T-helper 1 cell (primary cell): ENCODE measurements at places on chromosomes 16 and 17.

- DNase-seq = no peak
Observed at GRCh38 chr16:8848231-8848938, 20.4 kb downstream of the CARHSP1 start.

GRCh38 chr17:78255029-78255656, 23.7 kb downstream of the TMEM235 start:
- DNase-seq = no peak

GRCh38 chr16:24980077-24980793, 34.9 kb downstream of the ARHGAP17 start:
- no peak for DNase-seq

- DNase-seq = no peak
Observed at GRCh38 chr16:78405833-78406232, 306.4 kb downstream of the WWOX start.

DNA sequence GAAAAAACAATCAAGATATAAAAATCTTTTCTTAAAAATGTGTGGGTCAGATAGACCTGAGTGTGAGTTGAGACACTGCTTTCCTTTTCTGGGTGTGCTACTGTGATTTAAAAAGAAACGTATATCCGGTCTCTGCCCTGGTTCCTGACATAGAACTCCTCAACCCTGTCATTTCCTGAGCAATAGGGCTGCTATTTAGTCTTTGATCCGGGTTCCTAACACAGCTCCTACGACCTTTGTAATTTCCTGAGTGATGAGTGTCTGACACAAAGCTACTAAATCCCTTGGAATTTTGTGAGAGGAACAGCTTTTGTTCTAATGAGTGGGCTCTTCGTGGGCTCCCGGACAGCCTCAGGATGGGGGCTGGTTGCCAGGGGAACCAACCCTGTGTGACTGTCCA, 93.9 kb upstream of the FA2H start:
- DNase-seq = no peak

- DNase-seq = no peak
Observed at GRCh38 chr17:14310605-14311004, 9.7 kb downstream of the HS3ST3B1 start.

DNA sequence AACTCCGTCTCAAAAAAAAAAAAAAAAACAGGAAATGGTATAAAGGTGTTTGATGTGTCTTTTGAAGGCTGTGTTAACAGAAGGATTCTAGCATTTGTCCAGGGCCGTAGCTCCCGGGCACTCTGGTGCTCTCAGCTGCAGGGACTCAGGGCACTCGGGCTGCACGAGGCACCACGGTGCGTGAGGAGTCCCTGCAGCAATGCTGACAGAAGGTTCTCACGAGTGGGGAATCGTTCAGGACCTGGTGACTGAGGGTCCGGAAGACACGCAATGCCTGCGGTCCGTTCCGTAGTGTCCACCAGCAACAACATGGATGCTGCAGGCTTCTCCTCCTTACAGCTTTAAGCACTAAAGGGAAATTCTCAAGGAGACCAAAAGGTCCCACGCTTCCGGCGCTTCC, 12.6 kb upstream of the FAAP100 start:
- DNase-seq = no peak

GRCh38 chr17:80471922-80472321, 4.5 kb downstream of the NPTX1 start:
- DNase-seq = peak; percentile 22

- DNase-seq = no peak
Observed at GRCh38 chr17:64472564-64472963, 23.6 kb downstream of the MILR1 start.

GRCh38 chr17:40069751-40070708, 7.3 kb downstream of the THRA start:
- DNase-seq = peak; percentile 14

DNA sequence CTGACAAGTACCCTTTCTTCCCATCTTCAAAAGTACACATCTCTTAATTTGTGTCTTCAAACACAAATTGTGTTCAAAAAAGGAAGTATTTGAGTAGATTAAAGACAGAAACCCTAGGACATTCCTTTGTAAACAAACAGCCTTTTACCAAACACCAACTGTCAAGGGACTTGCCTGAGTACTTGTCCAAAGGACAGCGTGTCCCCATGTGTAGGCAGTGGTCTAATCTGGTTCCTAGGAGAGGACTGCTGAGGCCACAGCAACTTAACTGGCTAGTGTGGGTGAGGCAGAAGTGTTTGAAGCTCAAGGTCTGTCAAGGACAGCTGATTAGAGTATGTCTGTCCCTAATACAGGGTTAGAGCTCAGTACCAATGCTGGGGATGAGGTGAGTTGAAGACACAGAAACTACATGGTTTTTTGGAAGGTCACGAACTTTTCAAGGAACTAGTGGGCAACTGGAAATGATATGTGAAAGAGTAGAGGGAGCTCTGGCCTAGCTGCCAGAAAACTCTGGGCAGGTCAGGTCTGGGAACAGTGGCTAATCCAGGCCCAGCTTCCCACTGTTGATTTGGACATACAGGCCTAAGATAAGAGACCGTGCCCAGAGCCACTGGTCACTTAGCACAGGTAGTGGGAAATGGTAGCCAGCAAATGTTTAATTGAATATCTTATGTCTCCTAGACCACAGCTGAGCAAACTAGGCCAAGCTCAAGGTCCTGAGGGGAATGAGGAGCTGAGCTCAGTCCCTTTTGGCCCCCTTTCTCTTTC, 10.1 kb downstream of the HMOX2 start:
- no peak for DNase-seq

- no peak for DNase-seq
Observed at GRCh38 chr17:77581480-77581879, 377.0 kb upstream of the TNRC6C start.

- no peak for DNase-seq
Observed at GRCh38 chr17:68054296-68054900, 18.9 kb downstream of the KPNA2 start.

GRCh38 chr16:3695610-3696369, 21.5 kb downstream of the TRAP1 start:
- no peak for DNase-seq

- no peak for DNase-seq
Observed at GRCh38 chr17:77146882-77147281, 6.1 kb downstream of the SEC14L1 start.

- DNase-seq = no peak
Observed at GRCh38 chr17:8173871-8174322, 2.3 kb downstream of the TMEM107 start.

DNA sequence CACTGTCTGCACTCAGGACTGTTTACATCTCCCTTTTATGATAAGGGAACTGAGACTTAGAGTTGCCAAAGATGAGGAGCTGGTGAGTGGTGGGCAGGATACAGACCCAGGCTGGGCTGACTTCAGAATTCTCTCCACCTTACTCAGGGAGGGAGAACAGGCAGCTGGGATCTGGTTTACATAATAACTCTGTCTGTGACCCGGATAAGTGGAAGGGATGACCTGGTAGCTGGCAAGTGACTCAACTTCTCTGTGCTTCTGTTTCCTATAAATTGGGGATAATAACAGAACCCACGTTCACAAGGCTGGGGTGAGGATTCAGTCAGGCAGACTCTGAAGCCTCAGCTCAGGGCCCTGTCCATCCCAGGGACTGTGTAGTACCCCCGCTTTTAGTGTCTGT, 2.6 kb downstream of the SNX20 start:
- DNase-seq = no peak

- DNase-seq = no peak
Observed at GRCh38 chr17:6683081-6683684, 30.0 kb downstream of the SLC13A5 start.

GRCh38 chr17:17890773-17891759, 54.3 kb upstream of the SREBF1 start:
- DNase-seq = peak; percentile 57

GRCh38 chr16:23847948-23848347, 12.2 kb downstream of the PRKCB start:
- peak; percentile 37 for DNase-seq

DNA sequence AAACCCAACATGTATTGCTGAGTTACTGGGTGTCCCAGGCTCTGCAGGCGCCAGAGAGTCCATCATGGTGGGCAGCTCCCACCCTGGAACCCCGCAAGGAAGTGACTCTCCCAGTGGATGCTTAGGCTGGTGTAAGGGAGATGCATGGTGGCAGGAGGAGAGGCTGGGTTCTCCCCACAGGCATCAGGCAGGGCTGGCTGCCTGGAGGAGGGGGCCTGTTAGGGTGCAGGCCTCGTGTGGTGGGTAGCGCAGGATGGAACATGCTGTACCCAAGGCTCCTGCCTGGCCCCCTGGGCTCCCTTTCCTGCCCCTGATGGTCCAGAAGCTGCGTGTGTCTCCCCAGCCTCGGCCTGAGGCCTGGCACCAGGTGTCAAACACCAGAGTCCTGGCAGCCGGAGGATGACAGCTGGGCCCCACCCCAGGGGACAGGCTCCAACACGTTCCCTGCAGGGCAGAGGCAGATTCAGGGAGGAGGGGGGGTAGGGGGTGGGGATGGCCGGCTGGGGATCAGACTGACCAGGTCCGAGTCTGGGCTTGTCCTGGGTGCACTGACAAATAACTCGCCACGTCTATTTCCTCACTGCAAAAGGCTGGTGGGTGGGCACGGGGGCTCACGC, 40.2 kb upstream of the CIBAR2 start:
- DNase-seq = no peak

GRCh38 chr17:77686903-77687302, 271.6 kb upstream of the TNRC6C start:
- no peak for DNase-seq

GRCh38 chr16:81036751-81037350, 1.2 kb downstream of the ATMIN start:
- peak; percentile 10 for DNase-seq

DNA sequence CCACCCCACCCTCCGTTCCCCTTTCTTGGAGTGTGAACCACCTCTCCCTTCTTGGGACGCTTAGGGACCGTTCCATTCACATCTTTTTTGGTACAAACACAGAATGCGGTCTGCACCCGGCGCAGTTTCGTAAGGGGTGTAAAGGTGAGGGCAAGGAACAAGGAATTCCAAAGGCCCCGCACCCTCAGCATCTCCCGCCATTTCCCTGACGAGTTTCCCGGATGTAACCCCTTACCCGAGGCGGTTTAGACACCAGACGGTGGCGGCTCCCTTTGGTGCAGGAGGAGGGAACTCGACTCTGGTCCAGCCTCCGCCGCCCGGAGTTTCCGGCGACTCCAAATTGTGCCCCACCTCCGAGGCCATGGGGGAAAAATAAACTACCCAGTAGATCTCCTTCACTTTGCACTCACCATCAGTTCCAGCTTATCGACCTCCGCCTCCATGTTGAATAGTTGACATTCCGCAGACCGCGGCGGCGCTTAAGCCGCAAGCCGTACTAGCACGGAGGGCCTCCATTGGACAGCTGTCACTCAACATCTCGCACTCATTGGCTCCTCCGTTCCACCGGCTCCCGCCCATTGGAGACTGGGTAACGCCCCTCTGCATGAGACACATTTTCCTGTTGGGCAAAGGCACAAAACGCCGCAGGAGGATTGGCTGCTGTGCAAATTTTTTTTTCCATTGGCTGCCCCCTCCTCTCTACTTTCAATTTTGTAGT, at the start of gene SKA2:
Gene SKA2, minus strand, starts transcription at position 466 of the 718 bp plus-strand sequence. Its CDS starts 23 bp downstream, at position 443.
- no peak for DNase-seq

DNA sequence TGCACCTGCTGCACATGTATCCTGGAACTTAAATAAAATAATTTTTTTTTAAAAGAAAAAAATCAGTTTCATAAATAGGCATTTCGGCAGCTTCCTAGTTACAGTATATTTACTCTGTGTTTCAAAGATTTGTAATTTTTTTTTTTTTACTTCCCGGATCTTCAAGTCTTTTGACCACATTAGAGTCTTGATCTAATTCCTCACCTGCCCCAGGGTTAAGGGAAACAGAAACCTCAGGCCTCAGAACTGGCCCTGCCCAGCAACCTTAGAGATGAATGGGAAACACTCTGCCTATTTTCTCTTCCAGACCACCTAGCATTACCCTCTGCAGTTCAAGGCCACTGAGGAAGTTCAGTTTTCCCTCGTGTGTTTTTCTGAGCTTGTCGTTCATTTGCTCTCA, 304.0 kb downstream of the MAF start:
- DNase-seq = no peak

DNA sequence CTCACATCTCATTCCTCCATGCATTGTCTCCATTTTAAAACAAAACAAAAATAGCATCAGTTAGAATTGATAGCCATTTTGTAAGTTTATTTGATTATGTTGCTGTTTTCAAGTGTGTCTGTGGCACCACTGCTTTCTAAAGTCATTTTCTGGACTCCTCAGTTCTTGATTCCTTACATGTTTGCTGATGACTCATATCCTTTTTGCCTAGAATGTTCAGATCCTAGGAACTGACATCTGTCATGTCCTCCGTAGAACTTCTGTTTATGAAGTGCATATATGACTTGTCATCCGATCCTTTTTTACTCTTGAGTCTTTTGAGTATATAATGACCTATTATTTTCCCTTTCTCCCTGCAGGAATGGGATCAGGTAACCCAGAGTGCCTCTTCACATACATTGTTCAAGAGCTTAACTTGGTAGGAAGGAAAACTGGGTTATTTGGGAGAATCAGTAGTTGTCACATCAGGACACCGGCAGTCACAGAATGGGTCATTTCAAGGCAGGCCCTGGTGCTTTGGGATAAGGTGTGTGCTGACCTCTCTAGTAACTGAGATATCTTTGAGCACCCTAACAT, 69.2 kb downstream of the MAP2K4 start:
- DNase-seq = no peak

- no peak for DNase-seq
Observed at GRCh38 chr16:67163999-67164558, 466 bp upstream of the HSF4 start.

GRCh38 chr16:86502856-86503748, 7.2 kb upstream of the FOXF1 start:
- DNase-seq = no peak

DNA sequence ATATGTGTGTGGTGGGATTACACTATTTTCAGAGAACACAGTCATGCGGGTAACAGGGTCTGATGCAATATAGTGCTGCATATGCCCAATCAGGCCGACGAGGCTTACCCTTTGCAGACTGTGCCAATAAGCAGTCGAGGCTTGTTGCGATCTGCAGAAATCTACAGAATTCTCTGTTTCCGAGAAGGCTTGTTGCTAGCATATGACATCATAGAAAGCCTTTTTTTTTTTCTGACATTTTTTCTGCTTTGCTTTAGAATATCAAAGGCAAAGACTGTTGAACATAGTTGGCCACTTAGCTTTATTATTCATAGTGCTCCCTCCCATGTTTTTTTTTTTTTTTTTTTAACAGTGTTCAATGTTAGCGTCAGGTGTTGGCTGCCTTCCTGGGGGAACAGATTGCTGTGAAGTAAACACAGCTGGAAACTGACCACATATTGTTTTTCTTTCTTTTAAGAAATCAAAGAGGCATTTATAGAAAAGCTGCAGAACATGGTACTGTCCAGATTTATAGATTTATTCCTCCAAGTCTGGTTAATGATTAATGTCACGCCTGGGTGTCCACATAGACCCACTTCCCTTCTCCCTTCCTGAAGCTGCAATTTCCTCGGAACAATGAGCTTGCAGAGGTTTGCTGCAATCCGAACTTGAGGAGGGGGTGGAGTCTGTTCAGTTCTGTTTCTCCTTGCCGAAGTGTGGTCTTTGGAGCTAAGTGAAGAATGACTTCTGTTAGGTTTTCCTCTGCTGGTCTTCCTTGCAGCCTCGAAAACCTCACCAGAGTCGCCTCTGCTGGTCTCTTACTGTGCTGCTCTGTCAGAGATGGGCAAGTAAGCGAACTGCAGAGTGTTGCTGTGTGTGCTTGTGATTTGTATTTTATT, 87.3 kb downstream of the MAP2K6 start:
- no peak for DNase-seq

GRCh38 chr17:1469231-1469852, 13.3 kb upstream of the CRK start:
- DNase-seq = no peak

GRCh38 chr17:72501404-72502370, 380.9 kb downstream of the SOX9 start:
- DNase-seq = no peak
